ENCODE measurements at places on chromosomes 7 and 10.

DNA sequence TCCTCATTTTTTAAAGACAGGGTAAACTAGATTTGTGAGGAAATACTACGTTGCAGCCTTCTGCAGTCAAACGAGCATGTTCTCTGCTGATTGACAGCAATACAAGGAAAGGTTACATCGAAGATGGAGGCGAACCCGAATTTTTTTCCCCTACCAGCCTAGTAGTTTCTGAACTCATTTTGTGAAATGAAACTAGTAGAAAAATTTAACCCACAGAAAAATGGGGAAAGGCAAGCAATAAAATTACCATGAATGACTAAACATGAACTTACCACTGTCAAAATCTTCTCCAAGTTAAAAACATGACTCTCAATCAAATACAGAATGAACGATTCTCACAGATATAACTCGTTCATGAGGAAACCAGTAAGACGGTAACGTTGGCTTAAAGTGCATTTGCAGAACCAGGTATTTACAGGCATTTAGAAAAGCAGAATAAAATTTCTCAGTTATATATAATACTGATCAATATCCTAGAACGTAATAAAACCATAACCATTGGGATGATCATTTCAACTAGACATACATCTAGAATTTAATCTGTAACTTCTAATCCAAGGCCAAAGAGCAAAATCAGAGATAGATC lies 73.9 kb downstream of the CELF2 start:
- DNase-seq: no peak

DNA sequence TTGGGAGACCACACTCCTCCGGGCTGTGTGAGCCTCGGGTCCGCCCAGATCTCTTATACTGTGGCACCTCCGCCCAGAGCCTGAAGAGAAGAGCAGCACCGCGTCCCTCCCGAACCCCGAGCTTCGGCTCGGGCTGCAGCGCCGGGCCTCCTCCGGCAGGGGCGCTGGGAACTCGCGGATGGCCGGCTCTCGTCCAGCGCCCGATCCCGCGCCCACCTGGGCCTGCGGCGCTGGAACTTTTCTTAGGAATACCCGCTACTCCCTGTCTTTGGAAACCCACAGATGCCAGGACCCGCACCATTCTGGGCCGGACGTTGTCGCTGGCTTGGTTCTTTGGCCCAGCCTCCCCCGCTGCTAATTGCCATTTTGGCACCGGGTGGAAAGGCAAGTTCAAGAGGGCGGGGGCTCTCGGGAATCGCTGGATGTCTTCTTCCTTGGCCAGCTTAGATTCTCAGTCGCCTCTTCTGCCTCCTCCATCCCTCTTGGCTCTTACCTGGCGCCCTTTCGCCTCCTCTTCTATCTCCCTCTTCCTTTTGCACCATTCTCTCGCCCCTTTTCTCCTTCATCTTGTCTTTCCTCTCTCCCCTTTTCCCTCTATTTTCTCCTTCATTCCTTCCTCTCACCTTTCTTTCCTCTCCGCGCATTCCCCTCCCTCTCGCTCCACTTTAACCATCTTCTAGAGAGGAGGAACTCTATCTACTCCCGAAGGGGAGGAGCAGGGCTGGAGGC lies 2.1 kb upstream of the SORCS3 start:
- DNase-seq: no peak

GRCh38 chr7:46786221-46786954 lies 795.5 kb downstream of the TNS3 start:
- DNase-seq: peak; percentile 62

GRCh38 chr10:49761789-49762565 lies at the start of gene OGDHL:
OGDHL (minus strand) TSS chr10:49762323; CDS start chr10:49758592, 3,731 bp downstream.
- no peak for DNase-seq

DNA sequence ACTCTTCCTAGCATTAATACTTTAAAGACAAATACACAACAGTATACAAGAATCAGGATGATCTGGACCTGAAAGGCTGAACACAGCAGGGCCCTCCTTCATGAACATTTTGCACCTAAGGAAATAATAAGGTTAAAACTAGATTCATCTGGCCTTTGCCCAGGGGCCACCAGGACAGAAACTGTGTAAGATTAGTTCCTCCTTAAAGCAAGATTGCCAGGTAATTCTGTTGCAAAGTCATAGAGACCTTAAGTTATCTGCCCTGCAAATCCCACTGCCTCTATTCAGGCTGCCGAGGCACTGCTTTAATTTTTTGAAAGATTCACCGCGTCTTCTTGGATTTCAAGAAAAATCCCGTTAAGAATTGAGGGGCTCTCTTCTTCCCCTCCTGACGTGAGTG lies 1.6 kb upstream of the KIAA1217 start:
- DNase-seq: no peak

DNA sequence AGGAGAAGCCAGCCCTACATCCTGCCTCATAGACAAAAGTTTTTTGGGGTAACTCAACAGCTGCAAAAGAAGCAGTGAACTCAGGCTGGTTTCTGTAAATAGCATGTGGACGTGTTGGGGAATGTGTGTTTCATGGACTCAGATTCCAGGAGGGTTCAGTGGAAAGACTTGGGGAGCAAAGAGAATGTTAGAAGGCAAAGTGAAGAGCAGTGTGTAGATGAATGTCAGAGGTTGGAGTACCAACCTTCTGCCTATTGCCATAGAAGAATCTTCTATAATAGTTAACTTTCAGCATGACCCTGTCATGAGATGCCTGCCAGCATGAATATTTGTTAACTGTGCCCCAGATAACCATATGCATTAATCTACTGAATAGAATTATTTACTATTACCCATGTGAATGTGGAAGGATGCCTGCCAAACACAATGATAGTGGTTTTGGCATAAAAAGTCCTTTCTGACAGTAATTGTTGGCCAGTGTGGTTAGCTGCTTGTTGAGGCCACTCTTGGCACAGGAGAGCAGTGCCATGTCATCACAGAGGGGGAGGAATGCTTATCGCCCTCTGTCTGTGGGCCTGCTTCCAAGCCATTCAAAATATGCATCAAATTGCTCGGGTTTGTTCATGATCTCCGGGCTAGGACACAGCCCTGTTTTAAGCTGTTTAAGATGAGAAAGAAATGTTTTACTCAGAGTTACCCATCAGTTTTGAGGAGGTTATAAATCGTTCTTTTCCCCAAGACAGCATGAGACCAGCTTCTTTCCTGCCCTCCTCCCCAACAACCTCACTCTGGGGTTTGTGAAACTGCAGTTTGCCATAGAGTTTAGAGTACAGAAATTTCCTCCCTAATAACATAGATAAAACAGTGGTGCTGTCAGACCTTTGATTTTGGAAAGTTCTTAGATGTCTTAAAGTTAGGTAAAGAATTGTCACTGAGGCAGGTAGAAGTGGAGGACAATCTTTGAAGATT lies 165.3 kb downstream of the WNT2 start:
- peak; percentile 93 for DNase-seq

GRCh38 chr7:92833766-92834506 lies 2.4 kb downstream of the CDK6 start:
- no peak for DNase-seq

DNA sequence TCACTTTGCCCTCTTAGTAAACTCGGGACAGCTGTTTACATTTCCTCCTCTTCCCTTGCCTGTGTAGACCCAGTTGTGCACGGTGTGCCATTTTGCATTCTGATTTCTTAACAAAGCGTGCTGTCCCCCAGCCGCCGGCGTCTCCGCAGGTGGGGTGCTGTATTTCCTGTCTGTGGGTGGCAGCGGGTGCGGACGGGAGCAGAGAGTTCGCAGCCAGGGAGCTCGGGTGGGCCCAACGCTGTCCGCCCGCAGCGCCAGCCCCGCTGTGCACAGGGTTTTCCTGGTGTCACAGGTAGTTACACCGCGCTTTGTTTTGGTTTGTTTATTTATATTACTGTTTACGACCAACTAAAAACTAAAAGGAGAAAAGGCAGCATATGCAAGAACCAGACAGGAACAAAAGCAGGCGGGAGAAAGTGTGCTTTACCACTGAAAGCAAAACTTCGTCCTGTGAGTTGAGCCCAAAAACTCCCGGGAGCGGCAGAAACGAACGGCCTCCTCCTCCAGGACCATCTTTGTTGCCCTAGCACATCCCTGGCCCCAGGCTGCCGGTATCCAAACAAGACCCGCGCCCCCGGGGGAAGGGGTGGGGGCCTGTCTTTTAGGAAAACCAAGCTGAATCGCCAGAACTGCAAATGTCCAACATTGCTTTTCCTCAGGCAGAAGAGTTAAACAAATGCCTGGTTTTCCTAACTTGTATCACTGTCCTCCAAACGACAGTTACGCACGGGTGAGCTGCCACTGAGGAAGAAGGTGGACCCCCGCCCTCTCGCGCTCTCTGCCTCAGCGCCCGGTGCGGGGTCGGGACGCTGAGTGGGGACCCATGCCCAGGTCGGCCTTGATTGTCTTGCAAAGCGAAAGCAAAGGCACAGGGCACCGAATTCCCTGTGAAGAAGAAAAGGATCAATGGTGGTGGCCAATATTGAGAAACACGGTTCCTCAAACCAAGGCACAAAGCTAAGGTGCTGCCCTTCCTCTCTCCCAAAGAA lies 45.9 kb upstream of the DRGX start:
- DNase-seq: no peak

GRCh38 chr7:40192036-40192435 lies 57.2 kb downstream of the SUGCT start:
- DNase-seq: no peak

DNA sequence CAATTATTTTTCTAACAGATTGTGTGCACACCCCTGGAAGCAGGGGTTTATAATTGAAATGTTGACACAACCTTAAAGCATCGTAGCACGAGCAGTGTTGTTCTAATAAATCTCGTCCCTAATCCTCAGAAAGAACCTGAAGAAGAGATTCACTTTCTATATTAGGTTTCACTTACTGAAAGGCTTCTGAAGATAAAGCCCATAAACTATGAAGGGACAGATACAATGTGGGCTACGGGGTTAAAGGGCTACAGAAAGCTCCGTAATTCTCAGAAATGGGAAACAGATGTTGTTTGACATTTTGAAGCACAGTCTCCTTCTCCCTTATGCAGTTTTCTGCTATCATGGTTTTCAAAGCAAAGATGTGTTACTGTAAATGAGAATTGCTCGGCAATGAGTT lies 479.6 kb downstream of the GATA3 start:
- DNase-seq: no peak

DNA sequence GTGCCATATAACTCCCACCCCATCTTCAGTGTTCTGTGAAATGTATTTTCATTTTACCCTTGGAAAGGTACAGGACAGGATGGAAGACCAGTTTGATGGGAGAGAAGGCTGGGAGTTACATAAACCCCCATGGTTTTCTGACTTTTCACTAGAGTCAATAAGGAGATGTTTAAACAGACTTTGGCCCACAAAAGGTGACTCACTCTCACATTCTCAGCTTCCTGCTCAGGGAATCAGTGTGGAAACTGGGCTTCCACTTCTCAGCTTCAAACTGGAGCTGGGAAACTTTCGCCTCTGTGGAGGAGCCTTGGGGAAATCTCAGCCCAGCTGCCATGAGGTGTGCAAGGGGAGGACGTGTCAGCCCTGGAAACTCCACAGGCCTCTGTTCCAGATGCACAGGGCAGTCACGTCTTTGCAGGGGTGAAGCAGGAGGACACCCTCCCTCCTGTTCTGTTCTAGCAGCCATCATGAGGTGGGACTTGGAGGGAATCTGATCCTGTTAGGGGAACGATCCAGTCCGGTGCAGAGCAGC lies 560.5 kb upstream of the GALNT17 start:
- DNase-seq: peak; percentile 70

- DNase-seq: no peak
Measured at GRCh38 chr10:101466016-101466912, 112.3 kb downstream of the BTRC start.

DNA sequence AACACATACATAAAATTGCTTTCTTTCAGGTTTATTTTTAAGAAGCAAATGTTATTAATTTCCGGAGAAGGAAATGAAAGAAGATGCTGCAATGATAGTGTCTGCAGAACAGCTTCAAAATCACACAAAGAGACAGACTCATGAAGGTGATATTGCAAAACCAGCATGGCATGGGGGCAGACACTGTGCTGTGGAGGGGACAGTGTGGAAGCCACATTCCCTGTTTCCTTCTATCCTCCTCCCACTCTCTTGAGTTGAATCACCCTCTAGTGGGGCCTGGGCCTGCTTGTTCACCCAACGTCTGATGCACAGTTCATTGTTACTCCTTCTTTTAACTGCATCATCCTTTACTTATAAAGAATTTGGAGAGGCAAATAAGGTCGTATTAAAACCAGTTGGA lies 104.0 kb upstream of the INSIG1 start:
- no peak for DNase-seq

DNA sequence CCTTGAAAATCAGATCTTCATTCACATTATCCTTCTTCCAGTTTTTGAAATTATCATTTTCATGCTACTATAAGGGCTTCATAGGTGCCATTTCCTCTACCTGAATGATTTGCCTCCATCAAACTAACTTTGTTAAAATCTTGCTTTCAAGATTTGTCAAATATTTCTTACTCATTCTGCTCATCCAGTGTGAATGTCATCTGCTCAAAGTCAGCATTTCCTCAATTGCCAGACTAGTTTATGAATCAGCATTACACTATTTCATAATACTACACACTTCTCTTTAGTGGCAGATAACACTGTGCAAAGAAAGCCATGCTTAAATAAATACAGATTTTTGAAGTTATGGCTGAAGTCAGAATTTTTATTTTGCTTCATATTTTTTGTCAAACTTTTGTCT lies 21.3 kb upstream of the LIPF start:
- DNase-seq: no peak

- no peak for DNase-seq
Measured at GRCh38 chr10:48813291-48813690, 126.3 kb downstream of the LRRC18 start.

DNA sequence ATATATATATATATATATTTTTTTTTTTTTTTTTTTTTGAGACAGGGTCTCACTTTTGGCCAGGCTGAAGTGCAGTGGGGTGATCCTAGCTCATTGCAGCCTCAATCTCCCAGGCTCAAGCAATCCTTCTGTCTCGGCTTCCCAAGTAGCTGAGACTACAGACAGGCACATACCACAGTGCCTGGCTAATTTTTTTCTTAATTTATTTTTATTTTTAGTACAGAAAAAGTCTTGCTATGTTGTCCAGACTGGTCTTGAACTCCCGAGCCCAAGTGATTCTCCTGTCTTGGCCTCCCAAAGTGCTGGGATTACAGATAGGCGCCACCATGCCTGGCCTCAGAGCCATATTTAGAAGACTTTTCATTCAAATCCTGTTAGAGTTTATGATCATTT lies 79.6 kb downstream of the PRTFDC1 start:
- no peak for DNase-seq

GRCh38 chr7:17524746-17525145 lies 226.3 kb downstream of the AHR start:
- DNase-seq: peak; percentile 36

DNA sequence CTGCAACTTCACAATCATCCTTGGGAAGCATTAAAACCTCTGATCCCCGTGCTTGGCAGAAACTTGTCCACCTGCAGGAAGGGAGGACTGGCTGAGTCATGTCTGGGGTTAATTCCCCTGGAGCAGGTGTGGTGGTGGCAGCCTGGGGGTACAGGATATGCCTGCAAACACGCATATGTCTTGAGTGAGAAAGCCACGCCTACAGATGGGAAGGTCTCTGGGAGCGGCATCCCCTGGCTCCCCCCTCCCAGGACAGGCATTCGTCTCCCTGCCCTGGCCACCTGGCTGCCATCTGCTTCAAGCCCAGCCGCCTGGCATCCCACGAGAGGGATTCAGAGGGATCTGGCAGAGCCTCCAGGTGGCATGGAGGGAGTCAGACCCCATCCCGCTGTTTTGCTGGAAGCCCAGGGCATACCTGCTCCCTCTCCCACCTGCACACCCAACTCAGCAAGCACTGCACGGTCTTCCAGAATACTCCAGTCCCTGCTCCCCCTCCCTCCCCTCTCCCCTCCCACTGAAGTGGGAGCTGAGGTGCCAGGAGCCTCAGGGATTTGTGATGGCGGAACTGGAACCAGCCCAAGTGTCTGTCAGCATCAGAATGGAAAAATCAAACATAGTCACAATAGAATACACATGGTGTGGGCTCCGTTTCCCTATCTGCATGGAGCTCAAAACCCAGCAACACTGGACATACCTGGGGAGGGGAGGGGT lies 61.0 kb downstream of the CAMK2B start:
- no peak for DNase-seq
